Activated CD4-positive, alpha-beta T cell treated with anti-CD3 and anti-CD28 coated beads, Interleukin-2, amount 50 U/mL, for 24 hours (primary cell): ENCODE measurements at places on chromosomes 13 and 19.

DNA sequence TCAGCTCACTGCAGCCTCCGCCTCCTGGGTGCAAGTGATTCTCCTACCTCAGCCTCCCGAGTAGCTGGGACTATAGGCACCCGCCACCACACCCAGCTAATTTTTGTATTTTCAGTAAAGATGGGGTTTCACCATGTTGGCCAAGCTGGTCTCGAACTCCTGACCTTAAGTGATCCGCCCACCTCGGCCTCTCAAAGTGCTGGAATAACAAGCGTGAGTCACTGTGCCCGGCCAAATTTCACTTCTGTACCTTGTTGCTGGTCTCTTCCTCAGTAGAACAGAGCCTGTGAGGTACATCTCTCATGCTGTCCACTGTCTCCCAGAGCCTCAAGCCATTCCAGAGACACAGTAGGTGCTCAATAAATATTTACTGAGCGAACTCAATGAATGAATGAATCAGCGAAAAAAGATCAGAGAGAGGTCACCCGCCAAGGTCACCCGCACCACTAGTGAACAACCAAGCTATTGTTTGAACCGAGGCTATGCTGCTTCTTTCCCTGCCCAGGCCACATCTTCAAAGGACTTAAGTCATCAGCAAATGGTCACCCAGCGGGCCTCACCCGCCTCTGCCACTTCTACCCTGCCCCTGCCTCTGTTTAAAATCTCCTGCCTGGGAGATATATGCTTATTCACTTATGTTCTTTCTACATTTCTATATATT lies 9.3 kb downstream of the TMEM143 start:
- DNase-seq, result no peak

GRCh38 chr19:5166262-5166661 lies 174.3 kb downstream of the PTPRS start:
- no peak for DNase-seq

GRCh38 chr19:46082728-46083050 lies 41.8 kb downstream of the IGFL3 start:
- DNase-seq, result no peak

- no peak for DNase-seq
These were observed 63.5 kb upstream of the TEX29 start for GRCh38 chr13:111256946-111257345.

DNA sequence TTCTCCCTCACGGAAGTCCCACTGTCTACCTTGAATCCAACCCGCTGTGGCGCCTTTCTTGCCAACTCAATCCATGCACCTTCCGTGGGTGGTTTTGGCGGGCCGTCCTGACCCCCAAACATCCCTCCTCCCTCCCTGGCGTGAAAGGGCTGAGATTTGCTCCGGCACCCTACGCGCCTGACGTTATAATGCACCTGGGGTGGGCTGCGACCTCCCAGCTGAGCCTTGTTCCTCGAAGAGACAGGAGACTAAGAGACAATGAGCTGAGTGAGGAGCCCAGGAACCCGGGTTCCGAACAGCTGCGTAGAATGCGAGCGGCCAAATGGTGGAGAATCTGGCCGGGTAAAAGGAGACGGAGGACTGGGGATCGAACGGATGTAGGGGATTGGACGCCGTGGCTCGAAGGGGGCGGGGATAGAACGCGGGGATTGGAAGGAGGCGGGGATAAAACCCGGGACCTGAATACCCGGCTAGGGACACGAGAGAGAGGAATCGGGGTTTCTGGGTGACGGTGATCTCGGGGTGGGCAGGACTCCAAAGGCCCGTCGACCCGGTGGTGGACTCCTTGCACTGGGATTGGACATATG lies at the start of gene CPT1C:
TSS of gene CPT1C (plus strand) at position 461 of the 587 bp plus-strand sequence. CDS start 1,137 bp downstream, outside the sequence.
- DNase-seq, result no peak

- DNase-seq, result peak; percentile 43
These were observed 21.1 kb downstream of the ZNF473 start for GRCh38 chr19:50046649-50047503.

DNA sequence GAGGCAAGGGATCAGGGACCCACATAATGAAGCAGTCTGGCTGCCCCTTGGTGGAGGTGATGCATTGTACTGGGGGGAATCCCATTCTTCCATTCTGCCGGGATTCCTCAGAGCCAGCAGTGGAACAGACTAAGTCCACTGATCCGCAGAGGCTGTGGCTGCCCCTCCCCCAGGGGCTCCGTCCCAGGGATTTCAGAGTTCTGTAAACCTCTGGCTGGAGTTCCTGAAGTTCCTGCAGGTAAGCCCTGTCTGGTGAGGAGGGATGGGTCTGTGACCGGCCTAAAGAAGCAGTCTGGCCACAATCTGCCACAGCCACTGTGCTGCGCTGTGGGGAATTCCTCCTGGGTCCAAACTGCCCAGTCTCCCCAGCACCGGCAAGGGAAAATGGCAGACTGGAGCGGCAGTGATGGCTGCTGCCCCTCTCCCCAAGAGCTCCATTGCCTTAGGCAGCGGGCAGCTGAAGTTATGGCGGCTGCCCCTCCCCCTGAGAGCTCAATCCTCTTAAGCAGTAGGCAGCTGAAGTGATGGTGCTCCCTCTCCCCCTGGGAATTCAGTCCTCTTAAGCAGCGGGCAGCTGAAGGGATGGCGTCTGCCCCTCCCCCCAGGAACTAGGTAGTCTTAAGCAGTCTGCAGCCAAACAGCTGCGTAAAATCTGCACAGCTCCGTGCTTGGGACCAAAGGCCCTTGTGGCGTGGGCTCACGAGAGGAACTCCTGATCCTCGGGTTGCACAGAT lies 155.7 kb downstream of the PCDH17 start:
- DNase-seq, result no peak

DNA sequence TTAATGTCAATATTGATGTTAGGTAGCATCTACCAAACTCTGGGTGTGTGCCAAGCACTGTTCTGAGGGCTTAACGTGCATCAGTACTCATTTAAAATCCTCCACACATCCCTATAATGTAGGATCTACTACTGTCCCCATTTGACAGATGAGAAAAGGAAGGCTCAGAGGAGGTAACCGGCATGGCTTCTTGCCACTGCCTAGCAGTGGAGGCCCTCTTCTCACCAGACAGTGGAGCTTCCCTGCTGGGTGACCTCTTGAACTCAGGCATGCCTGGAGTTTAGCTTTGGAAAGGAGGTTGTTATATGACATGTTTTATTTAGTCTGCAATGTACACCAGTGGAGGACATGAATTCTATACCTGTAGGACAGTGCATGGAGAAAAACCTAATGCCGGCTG lies 2.1 kb downstream of the SPATA13 start:
- no peak for DNase-seq

- no peak for DNase-seq
These were observed 41.2 kb downstream of the BRD4 start for GRCh38 chr19:15291089-15291488.

- no peak for DNase-seq
These were observed 356.8 kb downstream of the RFC3 start for GRCh38 chr13:34174671-34175145.

DNA sequence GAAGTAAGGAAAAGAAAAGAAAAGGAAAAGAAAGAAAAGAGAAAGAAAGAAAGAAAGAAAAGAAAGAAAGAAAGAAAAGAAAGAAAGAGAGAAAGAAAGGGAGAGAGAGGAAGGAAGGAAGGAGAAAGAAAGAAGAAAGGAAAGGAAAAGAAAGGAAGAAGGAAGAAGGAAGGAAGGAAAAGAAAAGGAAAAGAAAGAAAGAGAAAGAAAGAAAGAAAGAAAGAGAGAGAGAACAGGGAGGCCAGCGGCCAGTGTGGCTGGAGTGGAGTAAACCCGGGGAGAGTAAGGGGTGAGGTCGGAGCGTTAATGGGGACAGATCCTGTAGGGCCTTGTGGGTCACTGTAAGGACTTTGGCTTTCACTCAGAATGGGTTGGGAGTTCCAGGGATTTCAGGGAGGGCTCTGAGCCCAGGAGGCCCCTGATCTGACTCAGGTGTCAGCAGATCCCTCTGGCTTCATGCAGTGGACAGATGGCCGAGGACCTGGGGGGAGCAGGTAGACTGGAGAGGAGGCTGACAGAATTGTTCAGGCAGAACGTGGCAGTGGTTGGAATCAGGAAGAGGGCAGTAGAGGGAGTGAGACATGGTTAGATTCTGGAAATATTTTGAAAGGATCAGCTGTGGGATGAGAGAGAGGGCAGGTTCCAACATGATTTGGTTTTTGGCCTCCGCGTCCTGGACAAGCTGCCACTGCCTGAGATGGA lies 19.8 kb upstream of the FXYD3 start:
- no peak for DNase-seq

- DNase-seq, result no peak
These were observed 35.1 kb downstream of the TMEM255B start for GRCh38 chr13:113794086-113794485.

DNA sequence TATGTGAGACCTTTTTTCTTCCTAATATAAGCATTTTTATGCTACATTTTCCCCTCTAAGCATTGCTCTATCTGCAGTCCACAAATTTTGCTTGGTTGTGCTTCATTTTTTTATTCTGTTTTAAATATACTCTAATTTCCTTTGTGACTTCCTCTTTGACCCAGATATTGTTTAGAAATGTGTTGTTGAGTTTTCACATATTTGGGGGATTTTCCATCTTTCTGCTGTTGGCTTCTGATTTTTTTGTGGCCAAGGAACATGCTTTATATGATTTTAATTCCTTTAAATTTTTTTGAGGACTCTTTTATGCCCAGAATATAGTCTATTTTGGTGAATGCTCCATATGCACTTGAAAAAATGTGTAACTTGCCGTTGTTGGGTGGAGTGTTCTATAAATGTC lies 22.9 kb downstream of the UBAC2 start:
- no peak for DNase-seq

GRCh38 chr19:15431396-15432017 lies 12.7 kb upstream of the AKAP8L start:
- no peak for DNase-seq

DNA sequence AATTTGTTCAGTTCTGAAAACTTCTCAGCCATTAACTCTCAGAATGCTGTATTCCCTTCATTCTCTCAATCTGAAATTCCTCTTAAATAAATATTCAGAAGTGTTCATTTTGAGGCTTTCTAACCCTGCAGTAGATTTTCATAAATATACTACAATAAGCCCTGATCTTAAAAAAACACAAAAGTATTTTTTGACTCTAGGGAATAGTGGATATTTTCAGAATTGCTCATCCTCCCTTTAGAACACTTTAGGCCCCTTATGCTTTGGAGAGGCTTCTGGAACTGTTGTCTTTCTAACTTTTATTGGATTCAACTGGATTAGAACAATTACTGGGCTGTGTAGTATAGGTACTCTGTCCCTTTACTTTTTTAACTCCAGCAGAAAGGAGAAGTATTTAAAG lies 1662.6 kb upstream of the MIR17HG start:
- no peak for DNase-seq

DNA sequence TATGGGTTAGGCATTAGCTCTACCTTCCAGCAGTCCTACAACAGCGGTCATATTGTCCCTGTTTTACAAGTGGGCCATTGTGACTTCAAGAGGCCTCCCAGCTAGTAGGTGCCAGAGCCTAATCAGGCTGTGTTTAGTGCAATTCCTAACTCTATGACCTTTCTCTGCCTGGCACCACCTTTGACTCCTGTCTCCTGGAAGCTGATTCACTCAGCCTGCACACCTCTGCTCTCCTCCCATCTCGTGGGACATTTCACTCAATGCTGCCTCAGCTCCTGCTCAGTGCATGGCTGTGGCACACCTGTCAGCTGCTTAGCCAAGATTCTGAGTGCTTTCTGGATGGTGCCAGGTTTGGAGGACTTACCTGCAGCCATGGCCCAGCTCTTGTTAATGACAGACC lies 9.5 kb upstream of the GJB6 start:
- DNase-seq, result no peak

- no peak for DNase-seq
These were observed 31.4 kb upstream of the MTIF3 start for GRCh38 chr13:27481766-27482165.

GRCh38 chr19:28009696-28010095 lies 1203.3 kb downstream of the UQCRFS1 start:
- DNase-seq, result no peak

DNA sequence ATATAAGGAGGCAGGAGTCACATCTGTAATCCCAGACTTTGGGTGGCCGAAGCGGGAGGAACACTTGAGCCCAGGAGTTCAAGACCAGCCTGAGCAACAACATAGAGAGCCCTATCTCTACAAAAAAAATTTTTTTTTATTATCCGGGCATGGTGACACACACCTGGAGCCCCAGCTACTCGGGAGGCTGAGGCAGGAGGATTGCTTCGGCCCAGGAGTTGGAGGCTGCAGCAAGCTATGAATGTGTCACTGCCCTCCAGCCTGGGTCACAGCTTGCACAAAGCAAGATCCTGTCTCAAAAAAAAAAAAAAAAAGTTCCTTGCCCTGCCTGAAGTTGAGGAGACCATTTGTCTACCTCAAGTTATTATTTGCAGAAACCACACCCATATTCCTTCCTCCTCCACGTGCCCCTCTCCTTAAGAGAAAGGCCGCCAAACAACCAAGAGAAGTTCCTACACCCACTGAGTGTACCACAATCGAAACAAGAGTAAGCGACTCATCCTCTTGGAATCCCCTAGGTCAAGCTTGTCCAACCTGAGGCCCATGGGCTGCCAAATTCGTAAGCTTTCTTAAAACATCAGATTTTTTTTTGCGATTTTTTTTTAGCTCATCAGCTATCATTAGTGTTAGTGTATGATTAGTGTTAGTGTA lies 2.2 kb downstream of the ABCC4 start:
- no peak for DNase-seq

- DNase-seq, result no peak
These were observed 7.5 kb downstream of the RTN2 start for GRCh38 chr19:45489216-45489855.

DNA sequence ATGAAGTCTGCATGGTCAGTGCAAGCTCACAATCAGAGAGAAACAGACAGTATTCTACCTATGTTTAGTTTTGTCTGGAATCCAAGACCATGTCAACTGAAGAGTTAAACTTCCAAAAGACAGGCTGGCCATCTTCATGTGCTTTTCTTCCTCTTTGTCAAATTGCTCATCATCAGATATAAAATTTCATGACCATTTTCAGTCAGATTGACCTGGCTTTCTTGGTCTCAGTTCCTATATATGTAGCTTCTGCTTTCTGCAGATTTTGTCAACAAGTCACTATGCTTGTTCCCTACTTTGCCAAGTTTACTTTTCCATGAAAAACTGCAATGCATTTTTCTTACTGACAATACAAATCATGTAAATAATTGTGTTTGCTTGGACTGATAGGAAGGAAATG lies 13.9 kb downstream of the SLC46A3 start:
- no peak for DNase-seq

- DNase-seq, result no peak
These were observed 5.4 kb downstream of the FLT1 start for GRCh38 chr13:28489524-28489931.

GRCh38 chr19:30555075-30555790 lies 183.0 kb downstream of the ZNF536 start:
- DNase-seq, result no peak

DNA sequence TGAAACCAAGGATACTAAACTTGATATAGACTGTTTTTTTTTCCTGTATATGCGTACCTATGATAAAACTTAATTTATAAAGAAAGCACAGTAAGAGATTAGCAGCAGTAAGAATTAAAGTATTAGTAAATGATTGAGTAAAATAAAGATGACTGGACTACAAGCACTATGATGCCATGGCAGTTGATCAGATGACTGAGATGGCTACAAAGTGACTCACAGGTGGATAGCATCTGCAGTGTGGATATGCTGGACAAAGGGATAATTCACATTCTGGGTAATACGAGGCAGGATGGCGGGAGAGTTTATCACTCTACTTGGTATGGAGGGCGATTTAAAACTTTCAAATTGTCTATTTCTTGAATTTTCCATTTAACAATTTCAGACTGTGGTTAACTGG lies 11.8 kb downstream of the HTR2A start:
- DNase-seq, result no peak
